ENCODE measurements at places on chromosomes 6 and 20.

DNA sequence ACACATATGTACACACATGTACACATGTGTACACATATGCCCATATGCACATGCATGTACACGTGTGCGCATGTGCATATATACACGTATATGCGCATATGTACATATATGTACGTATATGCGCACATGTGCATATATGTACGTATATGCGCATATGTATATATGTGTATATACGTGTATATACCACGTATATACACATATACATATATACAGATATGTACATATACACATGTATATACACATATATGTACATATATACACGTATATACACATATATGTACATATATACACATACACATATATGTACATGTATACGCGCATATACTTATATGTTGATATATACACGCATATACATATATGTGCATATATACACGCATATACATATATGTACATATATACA, 8.9 kb upstream of the SNAP91 start:
- no peak for DNase-seq

DNA sequence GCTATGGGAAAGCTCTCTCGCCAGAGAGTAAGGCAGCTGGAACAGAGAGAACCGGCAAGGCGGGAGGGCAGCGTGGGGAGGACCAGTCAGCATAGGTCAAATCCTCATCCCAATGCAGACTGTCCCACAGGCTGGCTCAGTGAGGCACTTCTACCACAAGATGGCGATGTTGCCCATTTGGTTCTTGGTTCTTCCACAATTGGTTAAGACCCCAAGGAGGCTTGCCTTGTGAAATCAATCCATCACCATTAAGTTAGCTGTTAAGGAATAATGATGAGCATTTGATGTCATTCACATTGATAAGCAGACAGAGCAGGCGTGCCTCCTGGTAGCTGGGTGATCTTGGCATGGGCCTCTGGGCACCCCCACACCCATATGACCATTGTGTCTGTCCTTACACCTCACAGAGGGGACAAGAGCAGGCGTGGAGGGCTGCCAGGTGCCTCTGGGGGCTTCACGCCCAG, 2.4 kb downstream of the CSTL1 start:
- DNase-seq, result peak; percentile 56

GRCh38 chr6:148566664-148567350, 180.0 kb upstream of the UST start:
- no peak for DNase-seq

DNA sequence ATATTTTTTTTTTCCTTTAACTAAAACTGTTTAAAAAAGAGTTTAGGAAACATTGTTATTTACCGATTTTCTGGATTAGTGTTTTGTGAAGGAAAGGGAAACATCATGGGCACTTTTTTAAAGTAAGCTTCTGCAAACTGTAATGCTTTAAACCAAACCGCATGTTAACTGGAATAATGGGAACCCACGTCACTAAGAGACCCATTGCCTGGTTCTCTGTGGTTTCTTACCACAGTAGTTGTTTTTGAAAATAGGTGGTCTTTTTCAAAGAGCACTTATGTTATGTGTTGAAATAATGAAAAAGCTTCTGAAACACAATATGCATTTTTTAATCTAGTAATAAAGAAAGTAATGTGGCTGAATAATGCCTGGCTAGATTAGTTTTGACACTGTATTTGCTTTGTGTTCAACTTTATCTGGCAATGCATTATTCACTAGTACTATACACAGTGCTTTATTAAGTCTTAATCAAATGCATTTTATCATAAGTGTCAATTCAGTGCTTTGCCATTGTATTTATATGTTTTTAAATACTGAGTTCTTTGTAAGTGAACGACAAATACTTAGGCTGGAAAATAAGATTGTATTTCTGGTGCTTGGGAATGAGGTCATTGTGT, 754.1 kb upstream of the FLRT3 start:
- no peak for DNase-seq

DNA sequence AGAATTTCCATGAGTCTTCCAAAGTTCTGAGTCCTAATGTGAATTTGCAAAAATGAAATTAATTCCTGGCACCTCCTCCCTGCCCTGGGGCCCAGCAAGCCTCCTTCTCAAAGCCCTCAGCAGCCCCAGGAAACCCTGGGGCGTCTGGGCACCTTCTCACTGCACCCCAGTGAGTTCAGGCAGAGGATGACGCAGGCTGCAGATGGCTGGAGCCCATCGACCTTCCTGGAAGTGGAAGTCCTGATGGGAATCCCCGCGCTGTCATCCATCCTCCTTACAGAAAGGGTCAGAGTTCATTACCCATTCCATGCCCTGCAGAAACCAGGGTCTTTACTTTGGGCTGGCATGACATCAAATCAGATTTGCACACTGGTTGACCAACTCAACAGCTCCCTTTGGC, 31.6 kb downstream of the DLL1 start:
- no peak for DNase-seq

- DNase-seq, result no peak
Observed at GRCh38 chr6:81999826-82000225, 247.3 kb upstream of the TENT5A start.

GRCh38 chr6:4967301-4968030, 36.4 kb downstream of the RPP40 start:
- DNase-seq, result no peak

GRCh38 chr6:153563001-153563400, 431.9 kb upstream of the RGS17 start:
- DNase-seq, result no peak

DNA sequence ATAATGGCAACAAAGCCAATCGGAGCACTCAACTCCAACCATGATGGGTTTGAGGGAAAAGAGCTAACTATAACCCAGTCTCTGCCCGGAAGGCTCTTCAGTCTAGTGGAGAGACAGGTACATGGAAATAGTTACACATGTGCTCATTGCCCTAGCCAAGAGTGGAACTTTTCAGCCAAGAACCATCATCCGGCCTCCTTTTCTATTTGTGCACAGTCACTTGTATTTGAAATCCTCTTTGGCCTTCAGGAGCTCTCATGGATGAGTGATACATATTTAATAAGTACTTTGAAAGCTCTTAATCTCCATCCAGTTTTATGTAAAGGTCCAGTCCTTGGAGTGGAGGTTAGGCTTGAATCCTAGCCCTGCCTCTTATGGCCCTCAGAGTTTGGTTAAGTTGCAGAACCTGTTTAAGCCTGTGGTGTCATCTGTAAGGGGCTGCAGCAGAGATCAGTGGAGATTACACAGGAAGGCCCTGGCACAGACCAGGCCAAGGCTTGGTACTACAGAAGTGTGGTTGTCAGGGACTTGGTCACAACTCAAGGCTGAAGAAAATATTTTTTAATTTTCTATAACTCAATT, 72.3 kb upstream of the SMLR1 start:
- no peak for DNase-seq

DNA sequence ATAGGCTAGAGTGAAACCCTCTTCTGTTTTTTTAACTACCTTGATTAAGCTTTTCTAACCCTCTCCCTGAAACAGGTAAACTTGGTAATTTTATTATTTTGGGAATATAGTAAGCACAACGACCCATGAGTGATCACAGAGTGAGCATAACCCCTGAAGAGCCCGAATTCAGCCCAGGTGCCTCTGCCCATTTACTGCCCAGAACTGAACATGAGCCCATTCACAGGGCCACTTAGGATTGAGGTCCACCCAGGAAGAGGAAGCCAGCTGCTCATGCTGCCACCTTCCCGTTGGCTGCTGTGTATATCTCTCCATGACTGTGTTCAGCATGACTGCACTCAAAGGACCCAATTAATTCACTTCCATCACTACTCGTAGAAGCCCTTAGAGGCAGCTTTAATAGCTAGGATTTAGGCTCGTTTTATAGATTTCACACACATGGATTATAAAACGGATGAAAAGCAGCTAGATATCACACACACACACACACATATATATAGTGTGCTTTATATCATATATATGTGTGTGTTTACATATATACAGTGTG, 8.3 kb upstream of the PDE10A start:
- DNase-seq, result no peak

DNA sequence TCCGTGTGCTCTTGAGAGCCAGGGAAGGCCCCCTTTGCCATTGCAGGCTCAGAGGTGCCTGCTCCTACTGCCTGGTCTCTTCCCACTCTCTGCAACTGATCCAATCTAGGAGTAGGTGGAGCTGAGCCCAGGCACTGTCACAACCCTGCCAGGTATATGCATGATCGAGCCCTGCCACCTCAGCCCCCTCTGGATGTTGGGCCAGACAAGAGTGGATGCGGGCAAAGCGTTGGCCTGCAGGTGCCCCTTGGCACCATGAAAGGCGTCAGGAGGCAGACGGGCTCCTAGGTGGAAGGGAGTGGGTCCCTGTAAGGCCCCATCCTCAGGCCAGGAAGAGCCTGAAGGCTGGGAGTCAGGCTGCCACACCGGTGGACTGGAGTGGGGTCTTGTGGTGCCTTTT, 5.9 kb upstream of the OR14J1 start:
- no peak for DNase-seq

- no peak for DNase-seq
Observed at GRCh38 chr6:129685662-129686031, 24.3 kb downstream of the ARHGAP18 start.

GRCh38 chr6:8191629-8192028, 89.3 kb upstream of the EEF1E1 start:
- DNase-seq, result no peak

GRCh38 chr6:46265373-46265772, 94.6 kb upstream of the ENPP5 start:
- DNase-seq, result no peak

DNA sequence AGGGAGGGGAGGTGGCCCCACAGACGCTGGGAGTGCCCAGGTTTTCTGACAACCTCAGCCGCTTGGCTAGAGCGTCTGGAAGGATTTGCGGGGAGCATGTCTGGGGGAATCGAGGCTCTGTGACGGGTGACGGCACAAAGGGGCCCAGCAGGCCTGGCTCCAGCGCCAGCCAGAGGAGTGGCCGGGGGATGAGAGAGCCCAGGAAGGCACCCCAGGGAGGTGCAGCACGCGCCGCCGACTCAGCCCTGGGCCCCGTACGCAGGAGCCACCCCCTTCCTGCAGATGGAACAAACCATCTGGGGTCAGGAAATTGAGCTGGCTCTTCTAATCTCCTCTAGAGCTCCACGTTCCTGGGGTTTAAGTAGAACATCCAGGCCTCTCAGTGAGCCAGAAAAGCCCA, 5.9 kb upstream of the SLCO4A1 start:
- no peak for DNase-seq

GRCh38 chr6:53634184-53634631, 31.3 kb downstream of the KLHL31 start:
- no peak for DNase-seq

GRCh38 chr20:63850689-63851547, 10.4 kb upstream of the ABHD16B start:
- peak; percentile 76 for DNase-seq

- DNase-seq, result no peak
Observed at GRCh38 chr20:50019466-50020256, 36.9 kb downstream of the SNAI1 start.

DNA sequence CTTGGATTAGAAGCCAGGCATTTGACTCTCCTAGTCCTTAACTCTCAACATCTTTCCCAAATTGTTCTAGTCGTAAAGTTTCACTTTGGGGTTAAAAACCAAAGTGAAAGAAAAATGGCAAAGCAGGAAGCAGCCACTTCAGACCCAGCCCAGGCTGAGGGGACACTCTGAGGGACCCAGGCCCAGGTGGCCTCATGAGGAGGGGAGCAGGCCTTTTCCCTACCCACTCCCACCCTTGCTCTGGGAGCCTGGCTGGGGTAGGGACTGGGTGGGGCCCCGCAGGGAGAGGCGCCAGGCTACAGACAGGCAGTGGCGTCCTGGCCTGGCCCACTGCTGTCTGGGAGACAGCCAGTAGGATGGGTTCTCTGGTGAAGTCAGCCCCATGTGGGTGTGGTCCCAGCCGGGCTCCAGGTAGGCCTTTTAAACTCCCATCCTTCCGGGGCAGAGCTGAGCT, 68.7 kb upstream of the MYL9 start:
- peak; percentile 48 for DNase-seq

- DNase-seq, result no peak
Observed at GRCh38 chr6:156113631-156114030, 658.0 kb upstream of the NOX3 start.

DNA sequence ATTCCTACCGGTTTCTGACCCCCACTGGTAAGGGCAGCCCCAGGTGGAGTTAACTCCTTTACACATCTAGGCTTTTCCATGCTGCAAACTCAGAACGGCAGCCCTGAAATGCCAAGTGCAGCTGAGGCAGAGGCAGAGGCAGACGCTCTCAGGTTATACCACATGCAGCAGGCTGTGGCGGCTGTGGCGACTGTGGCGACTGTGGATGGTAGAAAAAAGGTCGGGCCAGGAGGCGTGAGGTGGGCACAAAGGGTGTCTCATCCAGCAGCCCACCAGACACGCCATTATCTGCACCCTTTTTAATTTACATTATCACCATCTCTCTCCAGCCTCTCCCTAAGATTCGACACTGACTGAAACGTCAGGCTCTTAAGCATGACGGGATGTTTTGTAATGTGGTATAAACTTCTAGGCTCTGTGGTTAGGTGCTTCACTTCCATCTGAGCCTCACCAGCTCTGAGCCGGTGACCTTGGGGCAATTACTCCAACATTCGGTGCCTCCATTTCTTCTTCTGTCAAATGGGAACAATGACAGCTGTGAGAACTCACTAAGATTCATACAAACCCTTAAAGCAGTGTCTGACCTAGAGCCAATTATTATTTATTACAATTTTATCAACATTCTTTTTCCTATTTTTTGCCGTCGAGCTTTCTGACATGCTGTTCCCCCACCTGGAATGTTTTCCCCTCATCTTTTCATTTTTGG, 8.2 kb downstream of the KIZ start:
- no peak for DNase-seq

GRCh38 chr6:158026054-158026900, 44.6 kb downstream of the SYNJ2 start:
- peak; percentile 87 for DNase-seq

DNA sequence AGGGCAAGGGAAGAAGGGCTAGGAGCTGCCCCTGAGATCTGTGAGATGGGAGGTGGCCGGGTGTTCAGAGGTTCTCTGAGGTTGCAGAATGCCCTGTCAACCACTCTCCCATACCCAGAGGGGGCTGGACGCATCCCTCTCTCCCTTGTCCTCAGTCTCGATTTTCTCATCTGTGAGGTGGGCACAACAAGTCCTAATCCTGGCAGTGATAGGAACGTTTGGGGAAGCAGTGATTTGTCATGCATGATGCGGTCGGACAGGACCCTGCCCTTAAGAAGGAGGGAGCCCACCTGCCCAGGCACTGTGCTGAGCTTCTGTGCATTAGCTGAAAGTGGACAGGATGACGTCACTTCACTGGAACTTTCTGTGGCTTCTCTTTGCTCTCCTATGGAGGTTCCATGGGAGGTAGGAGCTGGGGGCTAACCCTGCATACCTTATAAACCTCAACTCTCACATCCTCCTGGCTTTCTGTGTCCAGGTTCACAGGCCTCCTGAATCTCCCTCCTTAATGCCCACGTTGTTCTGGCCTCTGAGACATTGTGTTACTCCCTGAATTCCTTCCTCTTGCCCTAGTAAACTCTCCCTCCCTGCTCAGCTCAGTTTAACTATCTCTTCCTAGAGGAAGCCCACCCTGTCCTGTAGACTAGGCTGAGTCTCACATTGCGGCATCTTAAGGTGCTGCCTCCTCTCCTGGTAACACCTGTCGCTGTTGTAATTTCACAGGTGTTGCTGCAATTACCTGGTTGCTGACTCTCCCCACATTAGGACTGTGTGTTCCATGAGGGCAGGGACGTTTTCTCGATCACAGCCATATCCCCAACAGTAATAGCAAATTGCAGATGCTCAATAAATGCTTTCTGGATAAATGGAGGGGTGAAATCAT, 30.1 kb upstream of the CSNK2A1 start:
- no peak for DNase-seq

GRCh38 chr6:126657561-126658175, 317.8 kb downstream of the CENPW start:
- DNase-seq, result no peak

GRCh38 chr6:4225161-4225872, 89.9 kb upstream of the ECI2 start:
- no peak for DNase-seq

All from activated naive CD8-positive, alpha-beta T cell treated with anti-CD3 and anti-CD28 coated beads for 36 hours (primary cell).